Activated T-helper 1 cell treated with anti-CD3 and anti-CD28 coated beads, Interleukin-2, amount 50 U/mL, for 16 hours (primary cell): ENCODE measurements at places on chromosomes 3 and 15.

DNA sequence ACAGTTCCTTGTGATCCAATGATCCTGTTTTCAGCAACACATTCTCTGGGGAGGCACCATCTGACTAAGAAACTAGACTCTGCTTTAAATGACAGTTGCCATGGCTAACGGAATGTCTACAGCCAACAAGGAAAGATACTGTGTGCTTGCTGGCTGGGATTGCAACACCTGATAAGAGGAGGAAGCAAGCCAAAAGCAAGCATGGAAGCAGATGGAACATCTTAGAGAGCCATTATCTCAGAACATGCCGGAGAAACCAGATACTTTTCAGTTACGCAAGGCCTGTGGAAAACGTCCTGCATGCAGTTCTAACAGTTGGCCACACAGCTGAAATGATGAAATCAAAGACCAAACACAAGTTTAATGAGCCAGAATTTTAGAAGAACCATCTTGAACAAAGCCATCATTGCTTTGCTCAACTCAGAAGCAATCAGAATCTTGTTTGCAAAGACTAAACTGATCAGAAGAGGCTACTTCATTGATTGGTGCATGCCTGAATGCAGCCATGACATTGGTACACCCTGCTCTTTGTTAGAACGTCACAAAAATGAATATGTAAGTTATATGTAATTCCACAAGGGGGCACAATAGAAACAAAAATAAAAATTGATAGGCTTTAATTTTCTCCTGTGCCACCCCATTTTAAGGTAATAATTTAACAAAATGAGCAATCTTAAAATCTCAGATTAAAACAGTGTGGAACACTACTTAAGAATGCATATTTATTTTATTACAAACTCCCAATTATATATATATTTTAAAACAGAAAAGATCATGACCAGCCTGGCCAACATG lies 50.8 kb downstream of the GXYLT2 start:
- no peak for DNase-seq

GRCh38 chr3:169965562-169966427 lies 812 bp upstream of the SEC62 start:
- DNase-seq: no peak

DNA sequence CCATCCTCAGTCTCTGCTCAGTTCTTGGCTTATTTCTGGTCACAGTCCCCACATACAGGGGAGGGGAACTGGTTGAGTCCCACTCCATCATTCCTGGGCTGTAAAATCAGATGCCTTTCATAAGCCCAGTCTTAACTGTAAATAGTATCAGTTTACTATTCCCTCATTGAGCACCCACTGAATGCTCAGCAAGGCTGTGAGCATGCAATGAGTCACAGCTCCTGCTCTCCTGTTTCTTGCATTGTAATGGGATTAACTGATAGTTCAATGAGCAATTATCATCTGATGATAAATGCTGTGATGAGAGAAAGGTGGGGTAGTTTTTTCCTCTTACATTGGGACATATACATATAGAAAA lies 113.6 kb upstream of the TPM1 start:
- DNase-seq: no peak

GRCh38 chr15:34025252-34025651 lies 13.8 kb downstream of the AVEN start:
- DNase-seq: no peak

DNA sequence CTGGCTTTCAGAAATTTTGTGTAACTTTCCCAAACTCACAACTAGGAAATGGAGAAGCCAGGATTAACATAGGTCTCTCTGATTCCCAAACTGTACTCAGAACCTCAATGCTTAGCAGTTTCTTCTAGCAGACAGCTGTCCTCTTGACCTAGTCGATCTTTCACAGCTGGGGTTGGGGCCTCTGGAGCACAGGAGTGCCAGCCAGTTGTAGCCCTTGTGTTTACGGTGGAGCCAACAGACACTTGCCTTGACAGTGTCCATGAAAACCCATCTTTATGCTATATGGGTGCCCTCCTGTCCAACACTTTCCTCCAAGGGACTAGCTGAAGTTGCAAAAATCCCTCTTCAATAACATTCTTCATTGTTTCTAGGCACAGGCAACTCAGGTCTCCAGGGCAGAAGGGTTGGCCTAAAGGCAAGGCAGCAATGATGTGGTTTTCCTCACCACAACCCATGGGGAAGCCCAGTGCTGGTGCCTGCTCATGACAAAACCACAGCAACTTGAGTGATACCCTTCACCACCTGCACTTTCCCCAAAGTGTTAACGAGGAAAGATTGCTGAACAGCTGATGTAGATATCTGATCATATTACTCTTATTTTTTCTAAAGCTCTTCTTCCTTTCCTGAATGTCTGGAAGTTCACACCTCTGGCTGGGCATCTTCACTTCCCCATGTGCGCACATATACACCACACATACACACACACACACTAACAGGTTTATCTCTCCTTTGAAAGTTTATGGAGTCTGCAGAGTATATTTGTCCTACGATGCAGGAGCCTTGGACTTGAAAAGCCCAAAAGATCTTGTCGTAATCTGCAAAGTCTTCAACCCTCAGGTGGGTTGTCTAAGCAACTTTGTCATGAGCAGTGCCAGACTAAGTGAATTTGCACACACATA lies 11.0 kb upstream of the KNG1 start:
- no peak for DNase-seq

DNA sequence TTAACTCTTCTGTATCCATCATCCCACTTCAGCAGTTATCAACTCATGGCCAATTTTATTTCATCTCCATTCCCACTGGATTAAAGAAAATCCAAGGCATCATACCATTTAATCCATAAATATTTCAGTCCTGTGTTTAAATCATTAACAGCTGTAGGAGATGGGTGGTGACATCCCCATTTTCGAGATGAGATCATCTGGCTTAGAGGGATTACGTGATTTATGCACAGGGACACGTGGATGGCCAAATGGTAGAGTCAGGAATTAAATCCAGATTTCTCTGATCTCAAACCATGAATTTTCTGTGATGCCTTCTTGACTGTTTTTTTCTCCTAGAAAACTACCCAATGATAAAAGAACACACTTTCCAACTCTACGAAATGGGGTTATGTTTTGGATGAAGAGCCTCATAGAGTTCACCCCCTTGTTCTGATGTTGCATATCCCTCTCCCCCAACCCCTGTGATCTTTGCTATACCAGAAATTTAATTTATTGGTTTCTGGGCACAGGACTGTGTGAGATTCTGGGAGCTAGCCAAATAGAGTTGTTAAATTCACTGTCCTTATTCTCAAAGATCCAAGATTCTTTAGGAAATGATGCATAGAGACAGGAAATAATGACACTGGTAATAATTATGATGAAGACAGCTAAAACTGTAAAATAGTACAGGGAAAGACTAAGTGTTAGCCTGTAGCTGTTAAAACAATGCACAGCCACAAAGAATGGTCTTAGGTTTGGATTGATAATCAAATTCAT lies 7.4 kb downstream of the ZNF589 start:
- no peak for DNase-seq

GRCh38 chr3:54131890-54132289 lies 9.5 kb downstream of the CACNA2D3 start:
- no peak for DNase-seq

DNA sequence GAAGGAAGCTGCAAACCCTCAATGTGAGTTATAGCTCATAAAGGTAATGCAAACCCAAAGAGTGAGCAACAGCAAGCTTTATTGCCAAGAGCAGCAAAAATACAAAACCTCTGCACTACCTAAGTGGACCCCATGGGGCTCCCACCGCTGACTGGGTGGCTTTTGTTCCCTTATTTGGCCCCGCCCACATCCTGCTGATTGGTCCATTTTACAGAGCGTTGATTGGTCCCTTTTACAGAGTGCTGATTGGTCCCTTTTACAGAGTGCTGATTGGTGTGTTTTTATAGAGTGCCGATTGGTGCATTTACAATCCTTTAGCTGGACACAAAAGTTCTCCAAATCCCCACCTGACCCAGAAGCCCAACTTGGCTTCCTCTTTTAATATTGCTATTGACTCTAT lies 154.5 kb upstream of the NSMCE3 start:
- no peak for DNase-seq

GRCh38 chr3:119841808-119842471 lies 60.0 kb downstream of the NR1I2 start:
- DNase-seq: no peak

DNA sequence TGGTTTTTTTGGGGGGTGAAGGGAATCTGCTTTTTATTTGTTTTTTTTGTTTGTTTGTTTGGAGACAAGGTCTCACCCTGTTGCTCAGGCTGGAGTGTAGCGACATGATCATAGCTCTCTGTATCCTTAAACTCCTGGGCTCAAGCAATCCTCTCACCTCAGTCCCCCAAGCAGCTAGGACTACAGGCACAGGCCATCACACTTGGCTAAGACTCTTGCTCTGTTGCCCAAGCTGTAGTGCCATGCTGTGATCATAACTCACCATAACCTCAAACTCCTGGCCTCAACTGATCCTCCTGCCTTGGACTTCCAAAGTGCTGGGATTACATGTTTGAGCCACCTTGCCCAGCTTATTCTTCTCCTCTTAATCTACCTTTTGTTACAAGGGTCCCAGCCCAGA lies 31.8 kb downstream of the GPR176 start:
- no peak for DNase-seq

GRCh38 chr15:80106051-80106450 lies 46.6 kb downstream of the ZFAND6 start:
- no peak for DNase-seq

- no peak for DNase-seq
Measured at GRCh38 chr15:39084674-39085530, 496.0 kb upstream of the THBS1 start.

DNA sequence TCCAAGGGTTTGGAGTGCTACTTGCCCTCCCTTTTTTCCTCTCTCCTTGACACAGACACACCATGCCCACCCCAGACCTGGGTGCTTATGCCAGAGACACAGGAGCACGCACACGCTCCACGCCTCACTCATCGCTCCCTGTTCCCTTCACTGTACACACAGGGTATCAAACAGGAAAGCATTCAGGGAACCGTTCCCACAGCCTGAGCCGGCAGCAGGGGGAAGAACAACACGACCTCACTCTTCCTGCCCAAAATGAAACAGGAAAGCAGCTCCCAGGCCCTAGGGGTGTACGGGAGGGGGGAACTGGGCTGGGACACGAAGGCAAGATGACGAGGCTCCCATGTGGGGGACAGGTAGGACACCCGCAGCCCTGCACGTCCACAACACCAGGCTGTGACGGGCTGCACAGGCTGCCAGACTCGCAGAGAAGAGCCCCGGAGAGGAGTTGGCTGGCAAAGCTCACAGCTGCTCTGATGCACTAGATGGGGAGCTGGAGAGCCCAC lies 11.2 kb downstream of the DLL4 start:
- DNase-seq: no peak

DNA sequence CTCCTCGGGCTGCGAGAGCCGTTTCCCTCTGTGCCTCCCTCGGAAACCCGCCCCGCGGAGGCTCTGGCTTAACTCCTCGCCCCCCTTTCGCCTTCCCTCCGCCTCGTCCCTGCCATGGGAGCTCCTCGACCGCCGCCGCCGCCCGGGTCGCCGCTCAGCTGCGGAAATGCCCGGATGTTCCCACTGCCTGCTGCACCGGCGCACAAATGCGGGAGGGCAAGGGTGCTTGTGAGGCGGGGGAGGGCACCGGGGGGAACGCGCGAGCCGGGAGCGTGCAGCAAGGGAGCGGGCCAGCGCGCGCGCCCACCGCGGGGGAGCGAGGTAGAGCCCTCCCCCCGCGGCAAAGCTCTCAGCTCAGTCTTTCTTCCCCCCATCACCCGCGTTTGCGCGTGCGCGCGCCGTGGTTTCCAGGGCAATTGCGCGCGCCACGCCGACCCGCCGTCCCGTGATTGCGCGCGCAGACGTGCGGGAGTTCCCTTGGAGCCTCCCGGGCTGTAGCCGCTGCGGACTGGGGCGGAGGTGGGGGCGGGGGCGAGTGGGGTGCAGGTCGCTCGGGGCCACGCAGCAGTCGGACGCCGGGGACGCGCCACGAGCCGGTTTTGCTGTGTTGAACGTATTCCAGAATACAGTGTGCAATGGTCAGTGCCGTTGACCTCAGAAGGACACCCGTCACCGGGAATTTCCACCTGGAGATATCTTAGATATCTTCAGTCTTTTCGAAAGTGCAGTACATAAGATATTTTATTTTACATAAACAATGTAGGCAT lies at the start of gene DMXL2:
Gene DMXL2 (minus strand): TSS at position 168 of the 767 bp plus-strand sequence. CDS start 226 bp downstream, outside the sequence.
- peak; percentile 51 for DNase-seq

DNA sequence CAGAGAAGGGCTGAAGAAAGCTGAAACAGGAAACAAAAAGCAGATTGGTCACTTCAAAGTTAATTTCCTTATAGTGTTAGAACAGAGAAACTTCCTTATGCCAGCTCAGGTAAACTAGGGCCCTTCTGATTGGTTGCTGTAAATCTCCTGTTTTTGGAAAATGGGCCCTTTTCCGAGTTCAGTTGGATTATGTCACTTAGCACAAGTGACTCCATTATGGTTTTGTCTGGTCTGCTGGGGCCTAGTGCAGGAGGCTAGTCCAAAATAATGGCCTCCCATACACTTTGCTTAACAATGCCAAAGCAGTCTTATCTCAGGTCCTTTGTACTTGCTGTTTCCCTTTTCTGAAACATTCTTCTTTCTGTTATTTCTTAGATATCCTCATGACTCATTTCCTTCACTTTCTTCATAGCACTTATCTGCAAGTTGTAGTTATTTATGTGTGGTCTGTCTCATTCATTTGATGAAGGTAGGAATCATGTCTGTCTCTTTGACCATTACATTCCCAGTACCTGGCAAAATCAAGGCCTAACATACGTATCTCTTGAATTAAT lies 7.7 kb upstream of the DCP1A start:
- DNase-seq: no peak

- DNase-seq: no peak
Measured at GRCh38 chr3:60086811-60087210, 1037.0 kb upstream of the CFAP20DC start.
